ENCODE measurements at places on chromosomes 2 and 18. TPM values are rescaled to one million over a fixed set of nuclear protein-coding genes. Genes with fewer than 3 reads are reported as not detected.

- H3K4me3 ChIP-seq, result no peak overlapping the region
- no peak overlapping the region for H3K27ac ChIP-seq
- H3K4me1 ChIP-seq, result no peaks in the 10 kb centered on the region
- DNase-seq, result no peak
- no peaks in the 10 kb centered on the region for H3K36me3 ChIP-seq
These were observed 96.5 kb upstream of the BOD1L2 start for GRCh38 chr18:57050310-57050949.

NOL4 gene
- not detected for total RNA-seq

- DNase-seq, result no peak
- no peaks in the 10 kb centered on the region for H3K4me1 ChIP-seq
- no peak overlapping the region for H3K27ac ChIP-seq
- no peaks in the 10 kb centered on the region for H3K27me3 ChIP-seq
- H3K36me3 ChIP-seq, result no peaks in the 10 kb centered on the region
These were observed 256.8 kb downstream of the RNF152 start for GRCh38 chr18:61635901-61636528.

DNA sequence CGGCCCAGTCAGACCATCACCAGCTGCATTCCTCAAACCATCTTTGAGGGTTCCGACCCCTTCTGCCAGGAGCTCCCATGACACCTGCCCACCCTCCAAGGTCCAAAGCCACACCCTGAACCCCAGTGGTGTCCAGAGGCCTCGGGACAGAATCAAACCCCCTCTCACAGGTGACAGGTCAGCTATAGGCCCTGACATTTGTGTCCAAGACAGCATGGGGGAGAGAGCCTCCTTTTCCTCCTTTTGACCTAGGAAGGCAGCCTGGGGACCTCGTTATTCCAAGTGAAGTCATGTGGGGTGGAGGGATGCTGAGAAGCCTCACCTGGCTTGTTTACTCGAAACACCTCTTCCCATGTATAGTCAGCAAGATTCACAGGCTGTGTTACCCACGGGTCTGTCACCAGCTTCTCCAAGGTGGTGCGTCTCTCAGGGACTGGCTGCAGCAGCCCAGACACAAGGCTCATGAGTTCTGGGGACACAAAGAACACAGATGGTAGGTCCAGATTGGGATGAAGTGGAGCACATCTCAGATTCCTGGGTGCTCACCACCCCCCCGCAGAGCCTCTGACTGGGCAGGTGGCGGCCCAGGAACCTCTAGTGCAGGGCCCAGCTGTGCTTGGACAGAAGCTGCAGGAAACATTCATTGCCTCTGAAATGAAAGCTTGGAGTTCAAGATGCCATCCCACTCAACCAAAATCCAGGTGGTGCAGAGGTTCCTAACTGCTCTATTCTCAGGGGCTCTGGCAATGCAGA lies 5.1 kb upstream of the MTERF4 start:
- no peak for DNase-seq
- H3K27me3 ChIP-seq, result no peaks in the 10 kb centered on the region
- H3K4me3 ChIP-seq, result no peak overlapping the region
- H3K4me1 ChIP-seq, result no peaks in the 10 kb centered on the region
